ENCODE measurements at places on chromosomes 12 and 14.
A peak's percentile ranks its signal among the peaks of the same experiment; 100 is the strongest.

DNA sequence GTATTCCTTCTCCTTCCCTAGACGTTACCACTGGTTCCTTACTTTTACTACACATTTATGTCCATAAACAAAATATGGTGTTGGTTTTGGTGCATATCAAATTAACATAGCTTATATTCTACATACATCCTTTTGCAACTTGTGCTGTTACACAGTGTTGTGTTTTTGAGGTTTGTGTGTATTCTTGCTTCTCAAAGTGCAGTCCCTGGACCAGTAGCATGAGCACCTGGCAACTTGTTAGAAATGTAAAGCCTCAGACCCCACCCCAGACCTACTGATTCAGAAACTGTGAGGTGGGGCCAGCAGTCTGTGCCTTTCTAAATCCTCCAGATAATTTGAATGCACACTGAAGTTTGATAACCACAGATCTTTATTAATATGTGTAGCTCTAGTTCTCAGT is 65.9 kb downstream of the RNFT2 start:
- no peak for DNase-seq

GRCh38 chr12:112530941-112531340 is 112.2 kb downstream of the PTPN11 start:
- no peak for DNase-seq

GRCh38 chr12:33795536-33795935 is 226.8 kb upstream of the ALG10 start:
- no peak for DNase-seq

GRCh38 chr14:31025367-31026076 is at the start of gene AP4S1:
TSS of gene AP4S1 (plus strand) at chr14:31025649. CDS start at chr14:31066197, 40,548 bp downstream.
- peak; percentile 36 for DNase-seq

DNA sequence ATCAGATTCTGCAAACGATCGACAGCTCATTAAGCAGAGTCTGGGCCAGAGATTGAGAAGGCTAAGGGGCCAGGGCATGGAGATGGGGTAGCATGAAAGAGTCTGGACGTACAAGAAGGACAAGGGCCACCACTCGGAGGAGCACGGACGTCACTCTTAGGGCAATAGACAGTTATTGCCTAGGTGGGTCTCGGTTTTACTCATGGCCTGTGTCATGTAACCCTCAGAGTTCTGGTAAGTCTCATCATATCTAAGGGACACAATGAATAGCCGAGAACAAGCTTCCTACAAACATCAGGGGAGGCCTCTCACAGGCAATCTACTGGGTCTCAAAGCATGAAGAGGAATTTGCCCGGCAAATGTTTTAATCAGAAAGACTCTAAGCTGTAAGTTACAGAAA is 30.4 kb upstream of the ITPK1 start:
- no peak for DNase-seq

- no peak for DNase-seq
Observed at GRCh38 chr12:115404761-115405470, 720.9 kb upstream of the TBX3 start.

- no peak for DNase-seq
Observed at GRCh38 chr12:18482601-18483120, 221.3 kb downstream of the PIK3C2G start.

DNA sequence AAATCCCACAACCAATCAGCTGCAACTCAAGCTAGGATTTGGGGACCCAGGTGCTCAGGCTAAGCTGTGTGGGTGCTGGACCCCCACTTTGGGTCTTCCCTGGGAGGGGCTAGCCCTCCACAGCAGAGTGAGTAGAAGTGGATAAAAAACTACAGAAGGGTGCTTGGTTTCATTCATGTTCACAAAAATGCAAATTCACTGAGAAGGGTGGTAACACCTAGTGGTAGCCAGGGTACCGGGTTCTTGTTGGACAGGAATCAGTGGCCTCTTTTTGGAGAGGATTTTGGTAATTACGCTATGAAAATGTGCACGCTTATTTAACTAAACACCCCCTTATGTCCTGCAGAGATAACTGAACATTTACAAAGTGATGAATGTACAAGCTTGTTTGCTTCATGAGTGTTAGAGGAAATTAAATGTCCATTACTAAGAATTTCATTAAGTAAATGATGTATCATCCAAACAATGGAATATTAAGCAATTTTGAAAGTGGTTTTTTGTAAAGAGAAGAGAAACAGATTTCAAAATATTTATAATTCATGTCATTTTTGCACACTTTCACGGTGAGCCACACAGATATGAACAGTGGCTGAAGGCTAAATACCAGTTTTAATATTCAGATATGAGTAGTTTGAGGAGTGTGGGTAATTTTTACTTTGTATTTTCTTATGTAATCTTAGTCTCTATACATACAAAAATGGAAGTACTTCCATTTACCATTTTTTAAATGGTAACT is 78.3 kb downstream of the DDX51 start:
- no peak for DNase-seq

DNA sequence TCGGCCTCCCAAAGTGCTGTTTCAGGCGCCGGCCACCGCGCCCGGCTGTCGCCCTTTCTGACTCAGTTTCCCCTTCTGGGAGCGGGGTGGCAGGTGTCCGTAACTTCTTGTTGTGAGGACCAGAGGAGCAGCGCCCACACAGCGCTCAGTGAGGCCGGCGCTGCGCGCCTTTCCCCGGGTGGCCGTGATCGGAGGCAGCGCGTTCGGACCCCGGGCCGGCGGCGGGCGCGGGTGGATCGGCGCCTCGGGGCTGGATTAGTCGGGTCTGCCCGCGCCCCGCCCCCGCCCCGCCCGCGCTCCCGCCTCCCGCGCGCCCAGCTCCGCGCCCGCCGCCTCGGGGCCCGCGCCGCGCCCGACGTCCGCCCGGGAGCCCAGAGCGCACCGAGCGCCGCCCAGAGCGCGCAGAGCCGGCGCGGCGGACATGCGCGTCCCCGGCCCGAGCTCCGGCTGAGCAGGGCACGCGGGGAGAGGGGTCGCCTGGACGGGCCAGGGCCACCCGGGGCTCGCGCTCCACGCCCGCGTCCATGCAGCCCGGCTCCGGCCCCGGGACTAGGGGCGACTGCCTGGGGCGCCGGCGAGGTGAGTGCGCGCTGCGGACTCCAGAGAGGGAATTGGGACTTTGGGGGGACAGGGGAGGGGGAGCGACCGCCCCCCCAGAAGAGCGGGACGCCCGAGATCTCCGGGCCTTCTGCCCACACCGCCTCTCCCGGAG is 50.6 kb downstream of the LRCOL1 start:
- peak; percentile 28 for DNase-seq

GRCh38 chr14:92207012-92207927 is 85.5 kb downstream of the CPSF2 start:
- no peak for DNase-seq

DNA sequence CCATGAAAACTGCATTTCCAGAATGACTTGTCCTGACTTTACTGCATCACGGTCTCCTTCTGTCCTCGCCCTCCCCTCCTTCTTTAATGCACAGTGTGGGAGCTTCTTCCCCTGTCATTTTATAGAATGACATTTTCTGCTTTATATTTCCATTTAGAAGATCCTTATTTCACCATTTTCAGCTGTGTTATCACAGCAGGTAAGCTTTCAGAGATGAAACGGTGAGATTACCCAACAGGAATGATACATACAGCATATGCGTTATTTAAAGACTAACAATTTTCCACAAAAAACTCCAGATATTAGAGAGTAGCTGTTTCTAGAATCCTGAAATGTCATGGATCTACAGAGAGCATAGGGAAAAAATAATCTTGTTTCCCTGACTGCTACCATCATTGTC is 27.3 kb upstream of the PZP start:
- no peak for DNase-seq

All from activated CD4-positive, alpha-beta T cell treated with anti-CD3 and anti-CD28 coated beads for 4 hours (primary cell).